ENCODE measurements at places on chromosomes 12 and 14. TPM values are rescaled to one million over a fixed set of nuclear protein-coding genes. Genes with fewer than 3 reads are reported as not detected.

ACRBP gene
- total RNA-seq, result 2.3 TPM

DNA sequence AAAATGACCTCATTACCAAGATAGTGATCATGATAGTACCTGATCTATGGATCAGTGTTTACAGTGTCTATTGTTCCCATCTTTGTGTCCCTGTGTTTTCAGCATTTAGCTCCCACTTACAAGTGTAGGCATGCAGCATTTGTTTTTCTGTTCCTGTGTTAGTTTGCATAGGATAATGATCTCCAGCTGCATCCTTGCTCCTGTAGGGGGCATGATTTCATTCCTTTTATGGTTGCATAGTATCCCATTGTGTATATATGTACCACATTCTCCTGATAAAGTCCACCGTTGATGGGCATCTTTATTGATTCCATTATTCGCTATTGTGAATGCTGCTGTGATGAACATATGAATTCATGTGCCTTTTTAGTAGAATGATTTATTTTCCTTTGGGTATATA lies 215.4 kb upstream of the NAV3 start:
- DNase-seq, result no peak

NEUROD4 gene
- total RNA-seq, result not detected

- DNase-seq, result no peak
Observed at GRCh38 chr14:86221000-86221399, 691.1 kb downstream of the FLRT2 start.

GRCh38 chr12:43108656-43109055 lies 443.3 kb downstream of the ADAMTS20 start:
- no peak for DNase-seq

- no peak for DNase-seq
Observed at GRCh38 chr12:21659383-21659782, 1.7 kb upstream of the LDHB start.

GRCh38 chr12:23084236-23084995 lies 459.4 kb downstream of the ETNK1 start:
- DNase-seq, result peak; percentile 45

DNA sequence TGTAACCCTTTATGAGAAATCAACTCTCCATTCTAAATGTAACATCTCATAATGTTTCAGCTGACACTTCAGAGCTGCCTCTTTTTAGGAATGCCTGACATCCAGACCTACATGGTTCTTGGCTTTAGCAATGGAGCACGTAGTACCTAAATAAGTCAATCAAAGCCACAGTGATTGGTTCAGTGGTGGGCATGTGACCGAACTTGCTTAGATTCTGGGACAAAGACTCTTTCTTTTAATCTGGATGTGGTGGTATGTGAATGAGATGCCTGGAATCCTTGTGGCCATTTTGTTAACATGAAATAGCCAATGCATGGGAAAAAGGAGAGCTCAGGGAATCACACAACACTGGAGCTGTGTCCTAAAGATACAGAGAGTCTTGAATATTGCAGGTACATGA lies 11.8 kb downstream of the GPR65 start:
- no peak for DNase-seq

- DNase-seq, result peak; percentile 90
Observed at GRCh38 chr12:45215419-45216229, at the start of gene ANO6. ANO6 (plus strand) TSS chr12:45216095; CDS start chr12:45216322, 227 bp downstream.

DNA sequence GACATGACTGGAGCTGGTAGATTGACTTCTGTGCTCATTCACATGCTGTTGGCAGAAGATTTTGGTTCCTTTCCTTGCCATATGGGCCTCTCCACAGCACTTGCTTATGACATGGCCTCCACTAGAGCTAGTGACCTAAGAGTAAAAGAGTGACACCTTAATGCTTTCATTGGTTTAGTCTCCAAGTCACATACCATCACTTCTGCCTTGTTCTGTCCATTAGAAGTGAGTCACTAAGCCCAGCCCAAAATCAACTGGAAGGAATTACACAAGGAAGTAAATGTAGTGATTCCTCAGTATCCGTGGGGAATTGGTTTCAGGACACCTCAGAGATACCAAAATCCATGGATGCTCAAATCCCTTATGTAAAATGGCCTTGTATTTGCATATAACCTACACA lies 81.3 kb downstream of the PPHLN1 start:
- no peak for DNase-seq

DPY19L2 gene
- total RNA-seq, result 28.9 TPM

- DNase-seq, result no peak
Observed at GRCh38 chr12:58489394-58489793, 430.9 kb downstream of the LRIG3 start.

DNA sequence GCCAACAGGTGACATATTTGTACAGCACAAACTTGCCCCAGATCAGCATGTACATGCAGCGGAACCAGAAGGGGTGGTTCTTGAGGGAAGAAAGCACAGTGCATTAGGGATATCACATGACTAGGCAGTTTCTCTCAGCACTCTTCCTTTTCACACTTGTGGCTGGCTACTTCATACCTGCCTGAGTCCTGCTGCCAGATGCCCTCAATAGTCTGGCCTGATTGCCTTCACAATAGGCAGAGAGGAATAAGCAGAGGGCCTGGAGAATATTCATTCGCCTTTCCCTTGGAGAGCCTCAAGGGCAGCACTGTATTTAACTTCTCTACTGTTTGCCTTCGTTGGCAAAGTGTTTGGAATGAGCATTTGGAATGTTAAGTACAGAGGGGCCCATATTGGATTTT lies 7.9 kb downstream of the EMG1 start:
- no peak for DNase-seq

- DNase-seq, result no peak
Observed at GRCh38 chr12:125249066-125249824, 184.0 kb downstream of the AACS start.

DNA sequence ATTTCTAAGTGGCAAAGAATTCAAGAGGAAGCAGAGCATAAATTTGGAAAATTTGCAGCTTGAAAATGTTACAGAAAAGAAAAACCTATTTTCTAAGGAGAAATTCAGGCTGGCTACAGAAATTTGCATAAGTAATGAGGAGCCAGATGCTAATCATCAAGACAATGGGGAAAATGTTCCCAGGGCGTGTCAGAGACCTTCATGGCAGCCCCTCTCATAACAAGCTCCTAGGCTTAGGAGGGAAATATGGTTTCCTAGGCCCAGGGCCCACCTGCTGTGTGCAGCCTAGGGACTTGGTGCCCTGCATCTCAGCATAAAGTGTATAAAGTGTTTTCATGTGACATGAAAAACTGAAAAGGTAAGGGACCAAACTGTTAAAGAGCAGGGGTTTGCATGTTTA lies 1796.3 kb upstream of the FLRT2 start:
- no peak for DNase-seq

DNA sequence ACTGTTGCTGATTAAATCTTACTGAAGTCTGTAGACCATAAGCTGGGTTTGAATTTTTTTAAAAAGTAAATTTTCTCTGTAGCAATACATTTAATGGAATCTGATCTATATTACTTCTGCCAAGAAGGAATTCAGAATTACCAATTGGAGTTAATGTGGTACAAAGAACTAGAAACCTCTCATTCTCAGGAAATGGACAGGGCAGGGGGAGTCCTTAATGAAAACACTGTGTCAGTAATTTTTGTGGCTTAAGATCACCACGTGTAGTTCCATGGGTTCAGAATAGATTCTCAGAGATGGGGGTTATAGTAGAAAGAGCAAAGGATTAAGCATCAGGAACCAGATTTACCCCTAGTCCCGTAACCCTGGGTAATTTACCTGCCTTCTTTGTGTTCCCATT lies 30.3 kb downstream of the FBXL14 start:
- DNase-seq, result no peak

COX8C gene
- total RNA-seq, result not detected

LMNTD1 gene
- not detected for total RNA-seq

DNA sequence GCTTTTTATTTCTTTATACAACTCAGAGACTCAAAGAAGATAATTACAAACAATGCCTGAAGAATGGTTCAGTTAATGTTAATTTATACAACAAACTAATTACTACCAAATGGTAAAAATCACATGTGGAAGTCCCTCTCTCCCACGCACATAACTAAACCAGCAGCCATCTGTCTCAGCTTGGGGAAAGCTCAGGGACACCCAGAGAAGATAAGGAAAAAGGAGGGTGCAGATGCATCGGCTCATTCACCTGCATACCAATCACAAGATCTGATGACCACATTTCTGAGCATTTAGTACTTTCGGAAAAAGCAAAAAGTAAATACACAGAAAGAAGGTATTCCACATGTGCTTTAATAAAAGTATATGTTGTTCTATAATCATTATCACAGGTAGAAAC lies 136.3 kb downstream of the SOX5 start:
- no peak for DNase-seq

FAR2 gene
- 10.1 TPM for total RNA-seq

STXBP6 gene
- 10.0 TPM for total RNA-seq

GRCh38 chr12:128792398-128792797 lies 31.4 kb downstream of the SLC15A4 start:
- DNase-seq, result no peak

DNA sequence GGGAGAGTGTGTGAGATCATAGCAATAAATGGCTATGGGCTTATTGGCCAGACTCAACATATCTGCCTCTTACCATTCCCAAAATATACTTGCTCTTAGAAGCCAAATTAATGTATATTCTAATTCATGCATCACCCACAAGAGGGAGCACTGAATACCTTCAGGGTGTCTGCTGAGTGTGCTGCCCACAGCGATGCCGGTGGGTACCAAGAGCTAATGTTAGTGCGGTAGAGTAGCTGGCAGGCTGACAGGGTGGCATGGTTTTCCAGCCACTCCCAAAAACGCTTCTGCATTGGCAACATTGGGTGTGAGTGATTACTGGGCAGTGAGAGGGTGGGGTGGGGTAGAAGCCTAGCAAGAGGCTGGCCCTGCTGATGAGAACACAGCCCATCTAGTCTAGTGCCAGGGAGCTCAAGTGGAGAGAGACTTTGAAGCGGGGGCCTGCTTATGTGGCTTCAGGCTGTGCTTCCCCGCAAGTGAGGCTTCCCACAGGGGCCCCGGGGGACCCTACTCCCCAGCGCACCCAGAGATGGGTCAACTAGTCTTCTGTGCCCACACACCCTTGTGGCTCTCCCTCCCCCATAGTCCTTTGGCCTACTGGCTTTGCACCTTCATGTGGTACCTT lies 9.2 kb upstream of the PLEKHD1 start:
- no peak for DNase-seq

DNA sequence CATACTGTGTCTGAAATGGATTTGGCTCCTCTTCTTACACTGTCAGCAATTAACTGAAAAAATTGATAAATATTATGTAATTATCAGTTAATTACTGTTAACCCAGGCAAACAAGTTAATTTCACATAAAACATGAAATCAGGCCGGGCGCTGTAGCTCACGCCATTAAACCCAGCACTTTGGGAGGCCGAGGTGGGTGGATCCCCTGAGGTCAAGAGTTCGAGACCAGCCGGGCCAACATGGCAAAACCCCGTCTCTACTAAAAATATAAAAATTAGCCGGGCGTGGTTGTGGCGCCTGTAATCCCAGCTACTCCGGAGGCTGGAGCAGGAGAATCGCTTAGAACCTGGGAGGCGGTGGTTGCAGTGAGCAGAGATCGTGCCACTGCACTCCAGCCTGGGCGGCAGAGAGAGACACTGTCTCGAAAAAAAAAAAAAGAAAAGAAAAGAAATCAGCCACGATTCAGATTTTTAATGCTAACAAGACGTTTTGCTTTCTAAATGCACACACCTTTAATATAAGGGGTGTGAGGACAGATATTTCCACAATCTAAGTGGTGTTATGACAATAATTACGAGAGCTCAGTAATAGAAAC lies 473 bp upstream of the TMEM19 start:
- no peak for DNase-seq

NR1H4 gene
- 7.0 TPM for total RNA-seq

BDKRB1 gene
- 1.4 TPM for total RNA-seq

DNA sequence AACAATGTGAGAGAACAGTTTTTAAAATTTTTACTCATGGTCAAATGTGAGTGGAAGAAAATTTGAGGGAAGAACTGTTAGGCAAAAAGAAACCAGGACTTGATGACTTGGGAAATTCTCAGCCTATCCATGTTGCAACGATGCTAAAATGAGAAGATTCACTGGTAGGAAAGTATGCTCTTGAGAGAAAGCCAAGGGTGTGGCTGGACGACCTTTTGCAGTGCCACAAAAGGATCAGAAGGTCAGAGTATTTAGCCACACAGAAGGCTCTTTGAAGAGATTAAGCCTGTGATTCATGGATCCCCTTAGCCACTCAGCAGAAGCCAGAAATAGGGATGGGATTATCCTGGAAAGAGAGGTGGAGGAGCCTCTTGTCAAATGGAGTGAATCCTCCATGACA lies 336.8 kb downstream of the LRIG3 start:
- no peak for DNase-seq

CRY1 gene
- total RNA-seq, result 17.7 TPM

GRCh38 chr12:6627616-6628015 lies 8.1 kb downstream of the LPAR5 start:
- DNase-seq, result no peak

DNA sequence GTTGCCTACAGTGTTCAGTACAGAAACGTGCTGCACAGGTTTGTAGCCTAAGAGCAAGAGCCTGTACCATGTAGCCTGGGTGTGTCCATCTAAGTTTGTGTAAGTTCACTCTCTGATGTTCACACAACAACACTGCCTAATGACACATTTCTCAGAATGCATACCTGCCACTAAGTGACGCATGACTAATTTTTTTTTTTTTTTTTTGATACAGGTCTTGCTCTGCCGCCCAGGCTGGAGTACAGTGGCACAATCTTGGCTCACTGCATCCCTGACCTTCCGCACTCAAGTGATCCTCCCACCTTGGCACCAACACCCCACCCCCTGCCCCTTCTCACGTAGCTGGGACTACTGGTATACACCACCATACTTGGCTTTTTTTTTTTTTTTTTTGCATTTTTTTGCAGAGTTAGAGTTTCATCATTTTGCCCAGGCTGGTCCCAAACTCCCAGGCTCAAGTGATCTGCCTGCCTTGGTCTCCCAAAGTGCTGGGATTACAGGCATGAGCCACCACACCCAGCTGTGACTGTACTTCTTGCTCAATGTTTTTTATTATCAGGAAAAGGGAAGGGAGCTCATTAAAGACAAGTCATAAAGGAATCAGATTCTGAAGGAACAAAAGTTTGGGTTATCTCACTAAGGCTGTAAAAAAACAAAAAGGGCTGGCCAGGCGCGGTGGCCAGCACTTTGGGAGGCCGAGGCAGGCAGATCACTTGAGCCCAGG lies 10.0 kb upstream of the CDC42BPB start:
- DNase-seq, result no peak

DNA sequence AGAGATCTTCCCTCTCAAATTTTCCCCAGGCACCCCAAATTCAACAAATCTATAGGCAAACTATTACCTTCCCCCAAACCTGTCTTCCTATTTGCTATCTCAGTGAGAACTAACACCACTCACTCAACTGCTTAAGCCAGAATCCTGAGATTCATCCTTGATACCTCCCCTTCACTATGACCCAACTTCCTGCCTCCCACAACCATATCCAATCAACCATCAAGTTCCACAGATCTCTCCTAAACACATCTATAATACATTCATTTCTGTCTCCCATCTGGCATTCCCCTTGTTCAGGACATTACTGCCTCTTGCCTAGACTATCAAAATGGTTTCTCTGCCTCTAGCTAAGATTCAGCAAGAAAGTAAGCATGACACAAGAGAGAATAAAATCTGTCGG lies 21.3 kb downstream of the YAF2 start:
- no peak for DNase-seq

All from ureter (tissue), 1 donor.